ENCODE measurements at places on chromosomes 4 and X. TPM values are rescaled to one million over a fixed set of nuclear protein-coding genes. Genes with fewer than 3 reads are reported as not detected.

DNA sequence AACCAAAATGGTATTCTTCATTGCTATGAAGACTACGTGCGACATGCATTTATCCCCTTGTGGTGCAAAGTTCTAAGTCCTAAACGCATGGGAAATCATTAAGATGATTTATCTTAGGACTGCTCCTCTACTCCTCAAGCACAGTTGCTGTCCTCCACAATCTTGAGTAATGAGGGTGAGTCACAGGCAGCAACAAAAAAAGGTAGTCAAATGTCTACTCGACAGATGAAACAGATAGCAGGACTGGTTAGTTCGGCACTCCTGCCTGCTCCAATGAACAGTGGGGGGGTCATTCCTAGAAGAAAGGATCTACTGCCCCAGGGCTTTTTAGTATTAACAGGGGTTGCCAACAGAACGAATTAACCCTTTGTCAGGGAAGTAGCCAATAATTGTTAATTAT, 233.7 kb upstream of the FGF13 start:
- no peak for DNase-seq

DNA sequence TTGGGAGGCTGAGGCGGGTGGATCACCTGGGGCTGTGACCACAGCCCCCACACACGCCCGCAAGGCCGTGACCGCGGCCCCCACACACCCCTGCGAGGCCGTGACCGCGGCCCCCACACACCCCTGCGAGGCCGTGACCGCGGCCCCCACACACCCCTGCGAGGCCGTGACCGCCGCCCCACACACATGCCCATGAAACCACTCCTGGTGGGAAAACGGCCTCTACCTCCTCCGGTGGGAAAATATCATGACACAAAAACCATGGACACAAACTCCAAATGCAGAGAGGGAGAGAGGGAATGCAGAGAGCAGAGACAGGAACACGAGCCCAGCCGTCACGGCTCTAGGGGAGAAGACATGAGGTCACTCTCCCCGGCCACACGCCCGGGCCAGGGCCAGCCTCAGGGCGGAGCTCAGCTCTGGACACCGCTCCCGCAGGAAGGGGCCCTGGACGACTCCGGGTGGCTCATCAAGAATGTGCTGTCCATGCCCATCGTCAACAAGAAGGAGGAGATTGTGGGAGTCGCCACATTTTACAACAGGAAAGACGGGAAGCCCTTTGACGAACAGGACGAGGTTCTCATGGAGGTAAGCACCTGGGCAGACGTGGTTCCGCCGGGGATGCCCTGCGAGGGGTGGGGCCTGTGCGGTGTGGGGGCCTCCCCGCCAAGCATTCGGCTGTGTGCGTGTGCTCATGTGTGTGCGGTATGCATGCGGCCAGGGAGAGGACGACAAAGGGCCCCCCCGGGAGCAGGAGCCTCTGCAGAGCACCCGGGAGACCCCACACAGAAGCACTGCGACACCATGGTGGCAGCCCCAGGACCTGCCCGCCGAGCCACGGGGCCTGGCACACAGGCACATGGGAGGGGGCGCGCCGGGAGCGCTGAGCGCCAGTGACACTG, 17.4 kb downstream of the ATP5ME start:
- no peak for DNase-seq

- DNase-seq, result no peak
These were observed 490.9 kb upstream of the INTU start for GRCh38 chr4:127141856-127142255.

ELOVL6 gene
- 3.9 TPM for total RNA-seq

SPATA18 gene
- 0.31 TPM for total RNA-seq

GRCh38 chr4:87697272-87697671, 47.2 kb downstream of the DMP1 start:
- DNase-seq, result no peak

- no peak for DNase-seq
These were observed 25.7 kb upstream of the C1QTNF7 start for GRCh38 chr4:15402146-15402545.

DNA sequence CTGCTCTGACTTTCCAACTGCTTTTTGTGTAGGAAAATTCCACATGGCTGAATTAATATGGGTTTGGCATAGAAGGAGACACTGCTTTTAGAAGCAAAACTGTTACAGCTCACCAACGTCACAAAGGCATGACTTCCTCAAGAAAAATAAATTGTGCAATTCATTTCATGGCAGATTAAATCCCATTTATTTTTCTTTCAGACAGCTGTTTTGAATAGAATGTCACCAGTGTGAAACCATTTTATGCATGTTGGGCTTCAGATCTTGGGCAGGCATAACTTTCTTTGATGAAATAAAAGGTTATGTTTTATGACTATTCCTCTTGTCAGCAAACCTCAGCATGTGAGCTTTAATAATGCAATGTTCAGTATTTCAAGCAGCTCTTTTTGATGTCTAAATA, 542.8 kb downstream of the GALNTL6 start:
- no peak for DNase-seq

DNA sequence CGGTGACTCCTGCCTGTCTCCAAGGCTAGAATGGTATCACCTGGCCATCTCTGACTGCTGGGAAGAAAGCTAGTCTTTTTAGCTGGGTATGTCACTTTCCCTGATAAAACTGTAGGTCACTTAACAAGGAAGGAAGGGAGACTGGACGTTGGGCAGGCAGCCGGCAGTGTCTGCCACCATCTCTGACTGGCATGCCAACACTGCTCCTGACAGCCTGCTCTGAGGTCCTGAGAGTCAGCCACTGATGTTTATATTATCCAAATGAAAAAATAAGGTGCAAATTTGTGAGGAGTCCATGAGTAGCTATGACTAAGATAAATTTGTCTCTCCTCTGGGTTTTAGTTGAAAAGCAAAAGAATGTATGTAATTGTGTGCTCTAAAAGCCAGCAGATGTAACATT, 77.2 kb downstream of the SNX25 start:
- DNase-seq, result no peak

DGKQ gene
- 17.2 TPM for total RNA-seq

GRCh38 chrX:72272868-72273267, 4.2 kb downstream of the RPS4X start:
- no peak for DNase-seq

SSX4 gene
- not detected for total RNA-seq

ETDA gene
- total RNA-seq, result not detected

CFAP99 gene
- 0.07 TPM for total RNA-seq
